ENCODE measurements at places on chromosomes 4 and X. TPM values are rescaled to one million over a fixed set of nuclear protein-coding genes. Genes with fewer than 3 reads are reported as not detected.

Gene SMPX
- polyA plus RNA-seq = 340 TPM

Gene HSPA4L
- polyA plus RNA-seq = 5.7 TPM

Gene NSG1
- 4.8 TPM for polyA plus RNA-seq

Gene SOWAHB
- polyA plus RNA-seq = not detected

Gene RGS12
- polyA plus RNA-seq = 11.7 TPM

Gene PAPSS1
- polyA plus RNA-seq = 16.3 TPM

Gene UCP1
- 0.14 TPM for polyA plus RNA-seq

Gene DCUN1D4
- polyA plus RNA-seq = 10.4 TPM

Gene PDK3
- polyA plus RNA-seq = 4.8 TPM

Gene FAM200B
- polyA plus RNA-seq = 25.0 TPM

Gene FHDC1
- 0.27 TPM for polyA plus RNA-seq

Gene KCTD8
- polyA plus RNA-seq = not detected

Gene HTN1
- not detected for polyA plus RNA-seq

Gene UNC5C
- 0.69 TPM for polyA plus RNA-seq

Gene DGAT2L6
- polyA plus RNA-seq = not detected

Gene FAM184B
- not detected for polyA plus RNA-seq

Gene PIR
- 9.9 TPM for polyA plus RNA-seq

Gene TLR10
- not detected for polyA plus RNA-seq

Gene SHROOM2
- polyA plus RNA-seq = 0.38 TPM

Gene HERC6
- 4.4 TPM for polyA plus RNA-seq

Gene ARHGEF38
- polyA plus RNA-seq = not detected

Gene GSX2
- polyA plus RNA-seq = 0.04 TPM

Gene RADX
- polyA plus RNA-seq = 0.38 TPM

Gene HMGN5
- polyA plus RNA-seq = 2.8 TPM

Gene SPANXN2
- not detected for polyA plus RNA-seq

Gene VSIG4
- 9.5 TPM for polyA plus RNA-seq

Gene SFRP2
- 1.1 TPM for polyA plus RNA-seq

Gene FHL1
- polyA plus RNA-seq = 1,119 TPM

Gene PITX2
- polyA plus RNA-seq = not detected

Gene SNCA
- polyA plus RNA-seq = 3.4 TPM

Gene MFAP3L
- 1.9 TPM for polyA plus RNA-seq

Gene BMP15
- polyA plus RNA-seq = not detected

Gene SCRG1
- 0.11 TPM for polyA plus RNA-seq

Gene GRID2
- polyA plus RNA-seq = not detected

Gene PPP2R2C
- 0.22 TPM for polyA plus RNA-seq

Gene JCHAIN
- polyA plus RNA-seq = 0.85 TPM

Gene SLC49A3
- polyA plus RNA-seq = 5.2 TPM

Gene MID1
- polyA plus RNA-seq = 1.6 TPM

Gene ASB5
- 2.0 TPM for polyA plus RNA-seq

Gene SERPINA7
- polyA plus RNA-seq = not detected

Gene GRIA3
- polyA plus RNA-seq = 0.69 TPM

Gene COL4A6
- 7.2 TPM for polyA plus RNA-seq

Gene TIMM17B
- polyA plus RNA-seq = 91.0 TPM

Gene PRICKLE3
- polyA plus RNA-seq = 6.5 TPM

Gene BANK1
- 0.25 TPM for polyA plus RNA-seq

Gene ZBTB49
- polyA plus RNA-seq = 2.0 TPM

Gene IDH3G
- polyA plus RNA-seq = 78.6 TPM

Gene SPANXN3
- polyA plus RNA-seq = not detected

Gene NOP14
- polyA plus RNA-seq = 11.7 TPM

Gene CORIN
- 5.6 TPM for polyA plus RNA-seq

Gene XKRX
- 0.10 TPM for polyA plus RNA-seq

Gene TGIF2LX
- polyA plus RNA-seq = not detected

Measured in heart left ventricle (tissue), 16 donors.